ENCODE measurements at places on chromosomes 12 and 14.

- no peak for DNase-seq
- H3K36me3 ChIP-seq = no peaks in the 10 kb centered on the region
- H3K4me3 ChIP-seq = no peak overlapping the region
- no peak overlapping the region for H3K27ac ChIP-seq
- no peaks in the 10 kb centered on the region for H3K4me1 ChIP-seq
- no peaks in the 10 kb centered on the region for H3K27me3 ChIP-seq
These were observed 6.5 kb downstream of the CCDC60 start for GRCh38 chr12:119341020-119341419.

- no peak overlapping the region for H3K4me3 ChIP-seq
- peaks cover 97% of the 10 kb centered on the region for H3K27me3 ChIP-seq
- H3K4me1 ChIP-seq = peaks cover 12% of the 10 kb centered on the region
- no peak for DNase-seq
These were observed 1.6 kb downstream of the CISTR start for GRCh38 chr12:53749986-53750811.

DNA sequence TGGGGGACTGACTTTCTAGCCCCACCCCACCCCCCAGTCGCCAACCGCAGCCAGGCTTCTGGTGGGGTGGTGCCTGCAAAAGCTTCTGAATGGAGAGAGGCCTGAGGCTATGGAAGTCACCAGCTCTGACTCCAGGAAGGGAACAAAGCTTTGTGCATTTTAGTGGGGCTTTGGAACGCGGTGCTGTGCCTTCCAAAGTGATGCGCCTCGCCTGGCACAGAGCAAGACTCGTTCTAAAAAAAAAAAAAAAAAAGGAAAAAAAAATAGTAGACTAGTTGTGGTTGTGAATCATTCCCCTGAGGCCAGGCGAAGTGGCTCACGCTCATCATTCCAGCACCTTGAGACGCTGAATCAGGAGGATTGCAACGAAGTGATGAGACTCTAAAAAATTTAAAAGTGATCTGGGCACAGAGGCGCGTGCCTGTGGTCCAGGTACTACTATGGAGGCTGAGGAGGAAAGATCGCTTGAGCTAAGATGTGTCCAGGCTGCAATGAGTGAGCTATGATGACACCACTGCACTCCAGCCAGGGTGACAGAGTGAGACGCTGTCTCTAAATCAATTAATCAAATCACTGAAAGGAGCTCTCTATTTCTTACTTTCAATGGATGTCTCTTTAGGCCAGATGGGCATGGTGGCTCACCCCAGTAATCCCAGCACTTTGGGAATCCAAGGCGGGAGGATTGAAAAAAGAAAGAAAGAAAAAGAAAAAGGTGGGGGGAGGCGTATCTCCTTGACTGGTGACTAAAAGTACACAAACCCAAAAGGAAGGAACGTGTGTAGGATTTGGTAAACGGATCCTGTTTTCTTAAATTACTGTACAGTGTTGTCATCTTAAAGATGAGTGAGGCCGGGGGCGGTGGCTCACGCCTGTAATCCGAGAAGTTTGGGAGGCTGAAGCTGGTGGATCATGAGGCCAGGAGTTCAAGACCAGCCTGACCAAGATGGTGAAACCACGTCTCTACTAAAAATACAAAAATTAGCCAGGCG lies 259.6 kb upstream of the ALG10B start:
- no peaks in the 10 kb centered on the region for H3K4me1 ChIP-seq
- H3K27me3 ChIP-seq = no peaks in the 10 kb centered on the region

DNA sequence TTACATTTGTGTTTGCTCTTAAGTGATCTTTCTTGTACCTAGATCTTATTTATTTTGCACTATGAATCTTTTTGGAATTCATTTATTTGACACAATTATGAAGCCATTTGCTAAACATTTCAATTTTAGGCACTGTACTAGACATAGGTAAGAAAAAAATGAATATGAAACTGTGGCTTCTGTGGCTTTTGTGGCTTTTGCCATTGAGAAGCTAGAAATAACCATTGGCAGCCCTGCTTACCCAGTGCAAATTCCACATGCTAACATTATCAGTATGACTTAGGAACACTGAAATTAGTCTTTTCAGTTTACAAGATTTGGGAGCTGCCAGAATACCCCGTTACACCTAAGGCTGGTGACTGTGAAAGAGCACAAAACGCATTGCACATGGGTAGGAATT lies 60.1 kb downstream of the FSCB start:
- no peak overlapping the region for H3K27ac ChIP-seq
- DNase-seq = no peak
- H3K4me1 ChIP-seq = no peaks in the 10 kb centered on the region
